ENCODE measurements at places on chromosomes 11 and 22.
A peak's percentile ranks its signal among the peaks of the same experiment; 100 is the strongest.

DNA sequence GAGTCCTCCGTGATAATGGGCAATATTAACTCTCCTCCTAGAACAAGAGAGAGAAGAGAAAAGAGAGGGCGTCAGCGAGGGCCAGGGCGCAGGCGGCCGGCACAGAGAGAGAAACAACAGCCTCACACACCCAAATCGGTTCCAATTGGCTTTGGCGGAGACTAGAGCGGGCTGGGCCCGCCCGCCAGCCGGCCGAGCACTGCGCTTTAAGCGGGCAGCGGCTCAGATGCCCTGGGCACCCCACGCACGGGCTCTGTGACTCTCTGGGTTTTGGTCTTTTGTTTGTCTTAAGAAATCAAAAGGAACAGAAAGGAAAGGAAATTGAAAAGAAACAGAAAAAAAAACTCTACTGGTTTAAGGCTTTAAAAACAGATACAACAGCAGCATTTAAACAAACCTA lies 17.0 kb downstream of the SLC22A12 start:
- no peak for DNase-seq

- DNase-seq: no peak
Observed at GRCh38 chr22:17698948-17699347, 60.4 kb downstream of the BCL2L13 start.

- no peak for DNase-seq
Observed at GRCh38 chr11:78752494-78752893, 177.8 kb upstream of the NARS2 start.

DNA sequence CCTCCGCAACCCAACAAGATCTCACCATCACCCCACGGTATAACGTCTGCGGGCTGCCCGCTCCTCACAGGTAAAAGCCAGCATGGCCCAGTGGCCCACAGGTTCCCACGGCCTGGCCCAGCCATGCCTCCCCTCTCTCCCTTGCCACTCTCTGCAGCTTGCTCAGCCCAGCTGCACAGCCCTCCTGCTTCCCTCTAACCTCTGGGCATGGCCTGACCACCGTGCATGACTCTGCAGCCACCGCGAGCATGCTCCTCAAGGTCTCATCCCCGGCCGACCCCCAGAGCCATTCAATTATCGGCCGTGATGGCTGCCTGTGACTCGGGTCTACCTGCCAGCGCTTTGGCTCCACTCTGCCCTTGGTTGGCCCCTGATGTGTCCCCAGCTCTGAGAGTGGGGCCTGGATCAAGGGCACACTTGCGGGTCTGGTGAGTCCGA lies 185.5 kb downstream of the CTTN start:
- no peak for DNase-seq

DNA sequence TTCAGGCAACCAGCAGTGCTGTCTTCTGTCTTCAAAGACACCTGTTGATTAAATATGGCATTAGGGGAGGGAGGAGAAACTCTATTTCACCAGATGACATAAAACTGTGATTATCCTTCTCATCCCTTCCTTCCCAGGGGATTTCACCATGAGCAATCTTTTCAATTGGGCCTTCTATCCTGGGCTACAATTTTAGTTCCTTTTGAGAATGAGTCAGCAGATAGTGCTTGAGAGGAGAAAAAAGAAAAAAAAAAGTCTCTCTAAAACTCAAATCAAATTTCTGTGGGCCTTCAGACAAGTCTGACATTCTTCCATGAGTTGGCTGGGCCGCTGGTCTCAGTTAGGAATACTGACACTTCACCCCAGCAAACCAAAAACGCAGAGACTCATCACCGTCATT lies 7.2 kb downstream of the FLI1 start:
- peak; percentile 15 for DNase-seq

DNA sequence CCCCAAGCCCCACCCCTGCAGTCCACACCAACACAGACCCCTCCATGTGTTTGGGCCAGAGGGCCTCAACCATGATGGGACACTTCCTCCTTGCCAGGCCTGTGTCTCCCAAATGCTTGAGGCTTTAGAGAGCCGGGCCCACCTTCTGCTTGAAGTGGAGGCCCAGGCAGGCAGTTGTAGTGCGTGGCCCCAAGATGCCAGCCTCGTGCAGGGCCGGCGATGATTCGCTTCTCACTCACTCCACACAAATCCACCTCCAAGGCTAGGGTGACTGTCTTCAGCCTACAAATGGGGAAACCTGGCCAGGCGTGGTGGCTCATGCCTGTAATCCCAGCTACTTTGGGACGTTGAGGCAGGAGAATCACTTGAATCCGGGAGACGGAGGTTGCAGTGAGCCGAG lies 5.7 kb downstream of the PRR5 start:
- no peak for DNase-seq

DNA sequence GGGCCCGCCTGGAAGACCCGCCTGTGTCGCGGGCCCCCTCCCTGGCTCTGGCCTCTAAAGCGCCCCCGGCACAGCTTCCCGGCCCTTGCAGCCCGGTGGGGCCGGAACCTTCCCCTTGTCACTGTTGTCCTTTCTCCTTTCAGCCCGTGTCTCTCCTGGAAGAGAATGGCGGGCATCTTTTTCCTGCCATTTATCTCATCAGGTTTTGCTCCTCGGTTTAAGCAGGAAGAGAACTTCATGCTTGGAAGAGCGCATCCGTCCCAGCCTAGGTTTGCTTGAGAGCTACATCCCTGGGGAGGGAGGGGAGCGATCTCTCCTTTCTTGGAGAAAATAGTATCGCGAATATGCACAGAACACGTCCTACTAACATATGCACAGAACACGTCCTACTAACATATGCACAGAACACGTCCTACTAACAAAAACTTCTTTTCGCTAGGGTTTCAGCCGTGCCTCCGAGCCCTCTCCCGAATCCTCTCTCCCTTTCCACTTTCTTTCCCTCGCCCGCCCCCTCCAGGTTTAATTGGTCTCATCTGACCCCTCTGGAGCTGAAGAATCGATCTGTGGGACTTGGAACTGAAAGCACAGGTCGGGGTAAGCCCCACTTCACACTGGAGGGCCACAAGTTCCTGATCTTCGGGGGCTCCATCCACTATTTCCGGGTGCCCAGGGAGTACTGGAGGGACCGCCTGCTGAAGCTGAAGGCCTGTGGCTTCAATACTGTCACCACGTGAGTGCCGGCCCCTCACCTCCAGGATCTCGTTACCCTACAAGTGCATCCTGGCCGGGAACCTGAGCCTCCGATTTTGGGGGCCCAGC lies 1.2 kb downstream of the GLB1L3 start:
- no peak for DNase-seq

DNA sequence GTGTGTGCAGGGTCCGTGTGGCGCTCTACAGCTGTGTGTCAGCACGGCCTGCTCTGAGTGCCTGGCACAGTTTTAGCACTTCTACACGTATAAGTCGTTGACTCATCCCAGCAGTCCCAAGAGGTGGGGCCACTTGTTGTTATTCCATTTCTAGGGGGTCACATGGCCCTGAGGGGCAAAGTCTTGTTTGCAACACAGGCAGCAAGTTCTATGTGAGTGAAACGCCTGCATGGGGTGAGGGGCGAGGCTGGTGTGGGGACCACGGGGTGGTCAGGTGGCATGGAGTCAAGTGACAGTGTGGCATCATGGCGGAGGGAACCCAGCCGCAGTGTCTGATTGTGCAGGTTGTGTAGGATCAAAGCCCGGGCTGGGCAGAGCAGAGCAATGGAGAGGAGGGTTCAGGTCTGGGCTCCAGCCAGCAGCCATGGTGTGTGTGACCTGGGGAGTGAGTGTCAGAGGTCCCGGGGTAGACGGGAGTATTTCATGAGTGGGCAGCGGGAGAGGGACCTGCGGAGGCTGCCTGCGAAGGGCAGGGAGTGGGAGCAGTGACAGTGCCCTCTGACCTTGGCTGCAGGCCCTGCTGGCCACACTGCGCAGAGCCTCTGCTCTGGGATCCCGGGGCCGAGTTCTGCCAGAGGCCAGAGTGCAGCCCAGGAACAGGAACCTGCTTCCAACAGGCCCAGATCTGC lies 27.9 kb downstream of the SHANK3 start:
- DNase-seq: no peak

GRCh38 chr11:126357055-126357962 lies 1.8 kb downstream of the ST3GAL4 start:
- DNase-seq: no peak

- DNase-seq: no peak
Observed at GRCh38 chr11:87440076-87440770, 402.5 kb downstream of the TMEM135 start.

GRCh38 chr11:86938203-86938899 lies 16.8 kb downstream of the FZD4 start:
- no peak for DNase-seq

DNA sequence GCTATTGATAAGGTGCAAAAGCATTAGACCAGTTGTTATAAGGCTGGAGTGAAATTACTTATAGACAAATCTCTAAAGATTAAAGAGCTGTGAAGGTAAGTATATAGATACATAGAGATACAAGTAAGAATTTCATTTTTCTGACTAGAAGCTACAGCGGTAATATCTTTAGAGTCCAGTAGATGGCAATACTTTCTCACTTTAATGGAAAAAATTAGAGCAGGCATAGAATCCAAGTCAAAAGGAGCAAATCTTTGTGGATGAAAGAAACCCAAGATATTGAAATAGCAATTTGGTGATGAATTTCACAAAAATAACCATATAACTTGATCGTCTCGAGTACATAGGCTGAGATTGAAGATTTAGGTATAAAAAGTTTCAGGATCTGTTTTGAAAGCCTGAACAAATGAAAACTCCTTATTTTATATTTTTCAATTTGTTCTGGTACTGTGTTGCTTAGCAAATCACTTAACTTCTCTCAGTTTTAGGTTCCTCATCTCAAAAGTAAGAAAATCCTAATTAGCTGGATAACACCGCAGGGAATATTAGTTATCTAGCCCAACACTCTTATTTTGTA lies 81.9 kb downstream of the UVRAG start:
- DNase-seq: no peak

DNA sequence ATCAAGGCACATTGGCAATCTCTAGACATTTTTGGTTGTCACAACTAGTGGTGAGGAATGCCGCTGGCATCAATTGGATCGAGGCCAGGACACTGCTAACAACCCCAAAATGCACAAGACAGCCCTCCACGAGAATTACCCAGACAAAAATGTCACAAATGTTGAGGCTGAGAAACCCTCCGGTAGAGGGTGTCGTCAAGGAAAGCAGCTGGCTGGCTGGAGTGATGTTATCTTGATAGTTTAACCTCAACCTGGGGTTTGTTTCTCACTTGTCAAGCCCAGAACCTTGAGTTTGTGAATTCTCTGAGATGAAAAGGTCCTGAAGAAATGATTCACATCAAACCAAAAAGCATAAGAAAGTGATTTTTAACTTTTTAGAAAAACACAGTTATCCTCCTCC lies 21.1 kb upstream of the TMPRSS13 start:
- DNase-seq: peak; percentile 64

GRCh38 chr11:119158467-119158866 lies 9.6 kb downstream of the ABCG4 start:
- DNase-seq: no peak

GRCh38 chr22:30717952-30718351 lies 23.3 kb downstream of the OSBP2 start:
- DNase-seq: no peak

DNA sequence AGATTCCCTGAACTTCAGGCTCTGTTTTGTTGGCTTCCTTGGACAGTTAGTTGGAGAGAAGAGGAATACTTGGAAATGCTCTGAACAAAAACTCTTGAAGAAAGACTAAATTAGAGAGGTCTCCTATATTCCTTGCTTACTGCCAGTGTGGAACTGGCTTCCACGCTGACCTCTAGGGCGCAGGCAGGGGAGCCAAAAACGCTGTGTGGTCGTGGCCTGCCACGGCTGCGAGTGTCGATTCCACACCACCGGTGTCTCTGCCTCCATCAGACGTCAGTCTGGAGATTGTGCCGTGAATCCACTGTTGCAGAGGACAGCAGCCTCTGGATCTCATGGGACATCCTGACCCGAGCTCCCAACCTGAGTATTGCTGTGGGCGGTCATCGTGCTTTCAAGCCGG lies 37.5 kb upstream of the RAB1B start:
- DNase-seq: no peak

DNA sequence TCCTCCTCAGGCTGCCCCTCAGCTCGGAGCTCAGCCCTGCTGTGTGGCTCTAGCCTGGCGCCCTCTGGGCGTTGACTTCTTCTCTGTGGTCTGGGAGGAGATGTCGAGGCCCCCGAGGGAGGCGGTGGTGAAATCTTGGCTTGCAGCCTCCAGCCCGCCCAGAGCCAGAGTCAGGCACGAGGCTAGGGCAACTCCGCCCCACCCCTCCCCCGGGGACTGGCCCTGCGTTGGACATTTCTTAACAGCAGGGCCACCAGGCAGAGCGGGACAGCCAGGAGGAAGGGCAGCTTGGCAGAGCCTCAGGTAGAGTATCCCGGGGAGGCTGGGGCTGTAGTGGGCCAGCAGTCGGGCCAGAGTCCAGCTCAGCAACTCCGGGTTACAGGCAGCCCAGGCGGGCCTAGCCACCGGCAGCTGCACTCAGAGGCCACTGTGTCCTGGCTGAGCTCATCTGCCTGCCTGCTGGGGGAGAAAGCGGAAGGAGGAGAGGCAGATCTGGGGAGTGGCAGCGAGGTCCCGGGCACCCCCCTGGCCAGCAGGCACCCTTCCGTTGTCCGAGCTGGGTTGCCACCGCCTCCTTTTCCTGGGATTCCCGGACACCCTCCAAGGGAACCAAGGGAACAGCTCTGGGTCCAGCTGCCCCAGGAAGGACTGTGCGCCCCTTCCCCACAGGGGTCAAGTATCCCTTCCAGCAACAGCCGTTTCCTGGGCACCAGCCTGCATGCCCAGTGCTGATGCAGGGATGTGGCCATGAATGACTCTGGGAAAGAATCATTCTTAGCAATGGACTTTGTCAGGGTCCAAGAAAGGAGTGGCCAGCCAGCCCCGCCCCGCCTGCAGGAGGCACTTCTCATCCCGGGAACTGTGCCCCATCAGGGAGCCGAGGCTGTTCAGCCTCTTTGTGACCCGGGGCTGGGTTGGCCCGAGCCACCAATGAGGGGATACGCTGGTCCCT lies at the start of gene ALDH3B1:
Gene ALDH3B1 (plus strand): TSS at position 238 of the 952 bp plus-strand sequence. CDS start 4,971 bp downstream, outside the sequence.
- no peak for DNase-seq

GRCh38 chr11:56885854-56886253 lies 102.9 kb upstream of the OR5AK2 start:
- DNase-seq: no peak

DNA sequence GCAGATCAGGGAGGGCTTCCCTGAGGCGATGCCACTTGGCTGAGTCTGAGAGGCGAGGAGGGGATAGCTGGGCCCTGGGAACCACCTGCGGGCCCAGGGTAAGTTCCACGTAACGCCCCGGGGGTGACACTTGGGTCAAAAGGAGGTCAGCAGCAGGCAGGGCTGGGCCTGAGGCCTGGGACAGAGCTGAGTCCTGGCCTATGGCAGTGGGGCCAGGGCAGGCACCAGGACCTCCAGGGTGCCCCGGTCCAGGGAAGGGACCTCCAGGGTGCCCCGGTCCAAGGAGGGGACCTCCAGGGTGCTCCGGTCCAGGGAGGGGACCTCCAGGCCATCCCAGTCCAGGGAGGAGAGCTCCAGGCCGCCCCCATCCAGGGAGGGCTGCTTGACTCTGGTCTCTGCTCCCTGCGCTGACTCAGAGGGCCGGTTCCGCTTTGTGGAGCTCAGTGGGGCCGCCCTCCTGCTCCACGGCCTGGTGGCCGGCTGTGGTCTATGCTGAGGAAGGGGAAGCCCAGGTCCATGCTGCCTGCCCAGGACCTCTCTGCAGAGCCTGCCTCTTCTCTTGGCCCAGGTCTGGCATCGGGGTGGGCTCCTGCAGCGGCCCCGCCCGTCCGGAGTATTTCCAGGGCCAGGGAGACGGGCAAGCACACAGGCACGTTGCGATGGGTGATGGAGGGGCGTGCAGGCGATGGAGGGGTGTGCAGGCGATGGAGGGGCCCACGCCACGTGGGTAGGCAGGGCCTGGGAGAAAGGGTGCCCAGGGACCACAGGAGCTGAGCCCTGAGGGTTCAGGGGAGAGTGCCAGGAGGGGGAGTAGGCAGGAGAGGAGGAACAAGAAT lies 19.5 kb upstream of the WNT7B start:
- DNase-seq: no peak

- DNase-seq: no peak
Observed at GRCh38 chr11:78217650-78218541, 29.2 kb downstream of the USP35 start.

Data from activated T-cell treated with anti-CD3 and anti-CD28 coated beads, Interleukin-2, amount 50 U/mL, for 48 hours (primary cell).